Omental fat pad (tissue), 4 donors: ENCODE measurements at places on chromosomes 12 and 14.
A peak's percentile ranks its signal among the peaks of the same experiment; 100 is the strongest.

- DNase-seq: no peak
These were observed 13.5 kb downstream of the GPR84 start for GRCh38 chr12:54350743-54351142.

DNA sequence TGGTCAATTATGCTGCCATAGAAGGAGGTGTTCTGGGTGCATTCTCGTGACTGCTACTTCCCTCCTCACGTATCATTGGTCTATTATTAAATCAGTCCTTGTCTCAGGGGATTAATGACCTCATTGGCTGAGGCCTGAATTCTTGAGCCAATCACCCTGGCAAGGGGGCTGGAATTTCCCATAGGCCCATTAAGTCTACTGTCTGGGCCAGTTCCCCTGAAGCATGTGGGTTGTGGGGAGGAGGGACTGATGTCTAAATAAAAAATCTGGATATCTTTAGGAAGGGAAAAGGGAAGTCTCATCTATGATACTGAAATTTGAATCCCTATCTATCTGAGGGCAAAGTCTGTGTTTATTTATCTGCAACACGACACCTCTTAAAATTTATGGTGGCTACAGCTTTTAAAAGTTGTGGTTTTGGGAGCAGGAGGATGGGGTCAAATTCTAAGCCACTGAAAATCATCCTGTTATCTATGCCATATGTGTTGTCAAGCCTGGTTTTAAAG, 71.9 kb downstream of the DYRK2 start:
- no peak for DNase-seq

DNA sequence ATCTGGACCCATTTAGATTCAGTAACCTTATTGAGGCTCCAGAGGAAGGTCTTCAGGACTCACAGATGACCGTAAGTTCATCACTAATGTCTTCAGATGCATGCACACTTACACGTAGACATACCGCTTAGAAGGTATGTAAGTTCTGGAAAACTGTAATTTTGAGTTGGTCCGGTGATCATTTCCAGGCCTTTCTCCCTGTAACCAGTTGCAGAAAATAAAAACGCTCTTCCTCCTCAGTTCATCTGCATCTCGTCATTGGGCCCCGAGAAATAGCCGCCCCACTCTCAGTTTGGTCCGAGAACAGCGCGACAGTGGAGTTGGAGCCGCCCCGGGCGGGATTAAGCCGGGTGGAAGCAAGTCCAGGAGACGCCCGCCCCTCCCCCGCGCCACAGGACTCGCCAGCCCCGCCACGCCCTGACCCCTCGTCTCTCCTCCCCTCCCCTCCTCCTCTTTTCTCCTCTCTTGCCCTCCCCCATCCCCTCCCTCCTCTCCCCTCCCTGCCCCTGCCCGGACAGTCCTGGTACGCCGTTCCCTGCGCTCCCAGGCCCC, 83.7 kb downstream of the TNFAIP2 start:
- peak; percentile 57 for DNase-seq

- no peak for DNase-seq
These were observed 157.9 kb downstream of the PAWR start for GRCh38 chr12:79532907-79533288.

DNA sequence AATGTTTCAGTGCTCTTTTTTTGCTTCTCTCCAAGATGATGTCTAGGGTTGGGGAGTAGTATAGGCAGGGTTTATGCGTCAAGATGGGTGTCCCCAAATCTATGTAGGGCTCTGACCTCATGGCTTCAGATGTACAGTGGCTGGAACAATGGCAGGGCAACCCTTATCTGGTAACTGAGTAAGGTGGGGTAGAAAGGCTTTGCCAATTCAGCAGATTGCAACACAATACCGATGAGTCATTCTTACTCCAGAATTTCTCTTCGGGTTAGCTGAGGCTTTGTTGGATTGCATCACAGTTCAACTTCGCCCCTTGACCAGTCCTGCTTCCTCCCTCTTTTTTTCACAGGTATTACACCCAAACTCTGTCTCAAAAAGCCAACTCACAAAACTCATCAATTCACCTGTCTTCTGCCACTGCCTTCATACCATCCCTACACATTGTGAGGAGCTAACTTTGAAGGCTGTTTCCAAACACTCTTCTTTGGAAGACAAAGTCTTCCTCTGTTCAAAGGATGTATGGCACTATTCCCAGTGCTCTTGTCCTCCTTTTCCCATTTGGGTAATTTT, 190.2 kb upstream of the CNOT2 start:
- DNase-seq: peak; percentile 41

GRCh38 chr12:19794116-19794515, 354.8 kb downstream of the AEBP2 start:
- DNase-seq: no peak

DNA sequence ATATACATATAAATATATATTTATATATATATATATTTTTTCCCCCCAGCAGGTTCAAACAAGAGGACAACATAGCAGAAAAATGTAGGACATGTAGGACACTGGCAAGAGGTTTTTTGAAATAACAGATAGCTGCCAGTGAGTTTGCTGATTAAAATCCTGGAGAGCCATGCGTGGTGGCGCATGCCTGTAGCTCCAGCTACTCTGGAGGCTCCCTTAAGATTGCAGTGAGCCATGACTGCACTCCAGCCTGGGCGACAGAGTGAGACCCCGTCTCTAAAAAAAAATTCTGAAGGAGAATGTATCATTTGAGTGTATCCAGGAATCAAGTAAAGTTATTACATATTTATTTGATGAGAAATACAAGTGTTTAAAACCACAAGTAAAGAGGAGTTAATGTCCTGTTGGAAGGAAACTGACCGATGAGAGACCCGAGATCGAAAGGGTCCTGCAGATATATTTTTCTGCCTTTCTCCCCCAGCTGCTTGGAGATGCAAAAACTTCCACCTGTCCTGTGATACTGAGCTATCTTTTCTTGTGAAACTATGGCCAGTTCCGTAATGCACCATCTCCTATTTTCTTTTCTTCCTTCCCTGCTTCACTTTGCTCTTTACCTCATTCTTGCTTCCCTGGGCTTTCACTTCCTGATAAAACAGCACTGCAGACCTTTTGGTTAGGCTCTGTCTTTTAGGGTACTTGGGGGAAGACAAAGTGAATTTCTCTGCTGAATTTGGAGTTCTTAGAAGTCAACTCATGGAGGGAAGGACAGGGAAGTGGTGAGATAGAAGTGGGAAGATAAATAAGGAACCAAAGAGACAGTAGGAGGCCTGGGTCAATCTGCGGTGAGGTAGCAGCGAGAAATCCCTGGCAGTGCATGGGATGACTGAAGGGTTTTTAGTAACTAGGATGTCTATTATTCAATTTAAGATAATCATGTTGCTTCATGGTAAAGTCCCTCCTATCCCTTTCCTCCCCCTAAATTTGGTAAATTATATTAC, 41.2 kb upstream of the SLC2A13 start:
- no peak for DNase-seq

GRCh38 chr12:52258335-52258901, 16.0 kb upstream of the KRT86 start:
- DNase-seq: no peak

GRCh38 chr14:103890821-103891666, 37.2 kb upstream of the TDRD9 start:
- DNase-seq: no peak

DNA sequence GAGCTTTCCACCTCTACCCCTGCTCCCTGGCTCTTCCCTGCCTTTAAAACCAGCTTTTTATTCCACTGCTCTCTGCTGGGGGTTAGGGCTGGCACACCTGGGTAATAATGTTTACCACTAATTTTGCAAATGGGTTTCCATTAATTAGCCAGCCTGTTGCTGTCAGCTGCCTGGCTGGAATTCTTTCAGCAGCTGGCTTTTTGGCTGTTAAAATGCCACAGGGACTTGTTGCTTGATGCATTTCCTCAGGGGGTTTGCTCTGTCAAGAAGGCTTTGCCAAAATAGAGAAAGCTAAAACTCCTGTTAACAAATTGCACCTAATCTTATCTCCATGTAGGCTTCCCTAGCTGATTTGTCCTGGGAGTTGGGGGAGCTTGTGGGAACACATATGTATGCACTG, 51.8 kb upstream of the PSMC1 start:
- no peak for DNase-seq
